ENCODE measurements at places on chromosomes 1 and 21.

- no peak for DNase-seq
These were observed 39.5 kb downstream of the TOR3A start for GRCh38 chr1:179121159-179121938.

GRCh38 chr1:189192741-189193520 lies 1284.7 kb downstream of the BRINP3 start:
- DNase-seq = no peak

GRCh38 chr1:205037539-205037938 lies 5.5 kb upstream of the CNTN2 start:
- DNase-seq = no peak

DNA sequence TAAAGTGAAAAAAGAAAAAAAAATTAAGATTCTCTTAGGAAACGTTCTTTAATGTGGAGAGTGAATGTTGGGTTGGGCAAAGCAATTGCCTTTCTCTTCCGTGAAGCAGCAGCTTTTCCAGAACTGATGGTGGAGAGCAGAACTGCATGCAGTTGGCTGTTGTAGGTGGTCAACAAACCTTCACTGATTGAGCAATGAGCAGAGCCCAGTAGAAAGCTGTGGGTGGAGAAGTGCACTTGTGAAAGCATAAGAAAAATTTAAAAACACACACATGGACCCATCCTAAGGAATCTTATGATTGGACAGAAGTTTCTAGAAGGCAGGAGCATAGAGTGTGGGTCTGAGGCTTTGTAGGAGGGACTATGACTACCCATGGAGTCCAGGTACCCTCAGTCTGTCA lies 4.5 kb downstream of the PRELP start:
- DNase-seq = no peak

GRCh38 chr1:85349224-85349623 lies 72.8 kb upstream of the BCL10 start:
- DNase-seq = no peak

GRCh38 chr1:90204780-90205179 lies 209.9 kb downstream of the ZNF326 start:
- no peak for DNase-seq

GRCh38 chr1:5639106-5639722 lies 353.0 kb downstream of the NPHP4 start:
- DNase-seq = no peak
